ENCODE measurements at places on chromosomes 6 and 20.

- H3K36me3 ChIP-seq = peaks cover 13% of the 10 kb centered on the region
- DNase-seq = no peak
- peaks cover 32% of the 10 kb centered on the region for H3K4me1 ChIP-seq
- H3K4me3 ChIP-seq = peak overlapping the region; percentile 27
- H3K27ac ChIP-seq = peak overlapping the region; percentile 18
Measured at GRCh38 chr6:79635232-79635543, 4.1 kb downstream of the SH3BGRL2 start.

DNA sequence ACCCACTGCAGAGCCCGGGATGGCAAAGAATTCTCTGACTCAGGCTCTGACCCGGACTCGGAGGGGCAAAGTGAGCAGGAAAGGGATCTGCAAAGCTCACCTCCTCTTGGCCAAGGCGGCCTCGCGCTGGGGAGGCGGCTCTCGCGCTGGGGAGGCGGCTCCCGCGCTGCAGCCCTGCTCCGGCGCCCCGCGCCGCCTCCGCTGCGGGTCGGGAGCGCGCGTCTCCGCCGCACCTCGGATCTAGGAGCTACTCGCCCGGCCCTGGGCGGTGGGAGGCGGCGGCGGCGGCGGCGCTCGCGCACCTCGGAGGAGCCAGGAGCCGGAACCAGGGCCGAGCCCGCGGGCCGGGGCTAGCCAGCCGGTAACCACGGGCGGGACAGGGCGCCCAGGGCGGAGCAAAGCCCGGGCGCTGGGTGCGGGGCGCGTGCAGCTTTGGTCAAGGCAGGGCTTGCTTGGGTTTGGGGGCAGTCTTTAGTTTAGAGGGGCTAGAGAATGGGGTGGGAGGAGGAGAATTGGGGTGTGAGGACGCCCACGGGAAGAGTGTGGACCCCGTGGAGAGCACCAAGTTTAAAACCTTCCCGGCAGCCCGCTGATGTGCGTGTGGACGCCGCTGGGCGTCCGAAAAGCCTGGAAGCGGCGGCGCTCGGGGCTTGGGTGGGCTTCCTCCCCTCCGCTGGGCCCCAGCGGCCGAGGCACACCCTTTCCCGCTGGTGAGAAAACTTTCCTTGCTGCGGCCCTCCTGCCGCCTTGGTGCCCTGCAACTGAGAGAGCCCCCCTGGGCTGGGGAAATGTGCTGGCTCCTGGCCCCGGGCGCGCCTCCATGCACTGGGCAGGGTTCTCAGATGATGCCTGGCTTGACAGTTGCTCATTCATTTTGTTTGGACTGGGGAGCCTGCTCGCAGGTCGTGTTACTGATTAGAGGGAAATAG lies at the start of gene MRAP2:
Gene MRAP2, plus strand, starts transcription at position 250 of the 929 bp plus-strand sequence. CDS start 21,547 bp downstream, outside the sequence.
- peak within 1 kb of the TSS; percentile 84 for H3K4me3 ChIP-seq
- no peak within 1 kb of the TSS for H3K27ac ChIP-seq
- H3K27me3 ChIP-seq = peaks cover 41% of the 10 kb centered on the region
- H3K4me1 ChIP-seq = peaks cover 2% of the 10 kb centered on the region
- no peak for DNase-seq
- no peaks in the 10 kb centered on the region for H3K36me3 ChIP-seq

DNA sequence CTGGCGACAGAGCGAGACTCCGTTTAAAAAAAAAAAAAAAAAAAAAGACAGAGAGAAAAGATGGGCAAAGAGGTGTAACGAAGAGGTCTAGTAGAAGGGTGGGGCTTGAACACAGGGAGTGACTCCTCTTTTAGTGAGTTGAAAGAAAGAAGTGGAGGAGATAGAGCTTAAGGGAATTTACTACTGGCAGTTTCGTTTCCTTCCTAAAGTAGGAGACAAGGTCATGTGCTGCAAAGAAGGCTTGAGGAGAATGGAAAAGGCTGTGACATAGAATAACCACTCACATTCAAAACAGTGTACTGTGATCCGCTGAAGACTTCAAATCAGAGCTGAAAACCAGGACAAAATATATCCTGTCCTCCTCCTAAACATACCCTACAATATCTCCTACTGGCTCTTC lies 63.8 kb upstream of the EIF2S2 start:
- H3K36me3 ChIP-seq = no peaks in the 10 kb centered on the region
- H3K27me3 ChIP-seq = no peaks in the 10 kb centered on the region
- H3K27ac ChIP-seq = no peak overlapping the region
- H3K4me3 ChIP-seq = no peak overlapping the region
- no peak for DNase-seq
- H3K4me1 ChIP-seq = peaks cover 21% of the 10 kb centered on the region

DNA sequence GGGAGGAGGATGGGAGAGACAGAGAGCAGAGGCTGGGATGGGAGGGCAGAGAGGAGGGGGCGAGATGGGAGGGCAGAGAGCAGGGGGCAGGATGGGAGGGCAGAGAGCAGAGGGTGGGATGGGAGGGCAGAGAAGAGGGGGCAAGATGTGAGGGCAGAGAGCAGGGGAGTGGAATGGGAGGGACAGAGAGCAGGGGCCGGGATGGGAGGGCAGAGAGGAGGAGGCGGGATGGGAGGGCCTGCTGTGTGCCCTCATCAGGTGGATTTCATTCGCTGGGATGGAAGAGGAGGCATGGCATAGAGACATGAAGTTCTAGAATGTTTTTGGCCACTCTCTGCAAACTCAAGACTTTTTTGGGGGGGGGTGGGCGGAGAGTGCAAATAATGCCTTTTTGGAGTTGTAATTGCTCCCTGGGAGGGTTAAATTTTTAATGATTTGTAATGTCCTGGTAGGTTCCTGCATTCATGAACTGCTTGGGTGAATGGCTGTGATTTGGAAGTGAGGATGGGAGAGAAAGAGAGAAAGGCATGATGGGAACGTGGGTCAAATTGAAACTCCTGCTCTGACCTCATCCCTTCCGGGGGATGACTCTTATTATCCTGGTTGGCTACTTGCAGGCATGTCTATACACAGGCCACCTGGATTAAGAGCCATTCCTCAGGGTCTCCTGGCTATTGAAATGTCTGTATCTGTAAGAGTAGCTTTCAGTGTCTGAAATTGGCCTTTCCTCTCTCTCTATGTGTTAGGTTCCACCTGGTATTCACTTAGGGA lies 162.4 kb upstream of the AGPAT4 start:
- H3K36me3 ChIP-seq = no peaks in the 10 kb centered on the region
- H3K4me1 ChIP-seq = peaks cover 14% of the 10 kb centered on the region
- no peak for DNase-seq
- no peaks in the 10 kb centered on the region for H3K27me3 ChIP-seq
- no peak overlapping the region for H3K4me3 ChIP-seq

GRCh38 chr20:36927704-36928103 lies 23.8 kb downstream of the SAMHD1 start:
- H3K27ac ChIP-seq = no peak overlapping the region
- no peak overlapping the region for H3K4me3 ChIP-seq
- no peak for DNase-seq
- H3K4me1 ChIP-seq = no peaks in the 10 kb centered on the region
- H3K27me3 ChIP-seq = no peaks in the 10 kb centered on the region
- H3K36me3 ChIP-seq = peaks cover 6% of the 10 kb centered on the region

GRCh38 chr20:50244352-50245149 lies 53.9 kb downstream of the CEBPB start:
- H3K4me1 ChIP-seq = peaks cover 30% of the 10 kb centered on the region
- no peaks in the 10 kb centered on the region for H3K36me3 ChIP-seq
- no peak overlapping the region for H3K4me3 ChIP-seq
- DNase-seq = no peak
- H3K27ac ChIP-seq = peak overlapping the region; percentile 65

DNA sequence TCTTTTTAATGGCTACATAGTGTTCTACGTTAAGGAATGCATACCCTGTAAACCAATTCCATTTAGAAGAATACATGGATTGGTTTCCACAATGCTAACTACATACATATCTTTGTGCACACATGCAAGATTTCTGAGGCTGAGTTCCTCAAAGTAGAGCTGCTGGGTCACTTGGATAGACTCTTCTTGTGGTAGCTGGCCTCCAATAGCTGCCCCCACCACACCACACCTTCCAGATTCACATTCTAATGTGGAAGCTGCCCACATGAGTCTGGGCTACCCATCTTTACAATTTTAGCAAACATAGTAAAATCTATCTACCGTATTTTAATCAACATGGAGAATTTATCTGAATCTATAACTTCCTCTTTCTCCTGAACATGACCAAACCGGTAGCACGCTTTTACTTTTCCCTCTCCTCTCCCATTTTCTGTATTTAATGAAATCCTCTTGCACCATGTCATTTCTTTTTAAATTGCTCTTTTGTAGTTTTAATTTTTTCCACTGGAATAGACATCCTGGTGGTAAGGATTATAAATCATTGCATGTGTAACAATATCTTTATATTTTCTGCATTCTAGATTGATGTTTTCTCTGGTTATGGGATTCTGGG lies 74.7 kb upstream of the CITED2 start:
- H3K27ac ChIP-seq = no peak overlapping the region
- H3K4me1 ChIP-seq = peaks cover 15% of the 10 kb centered on the region
- no peaks in the 10 kb centered on the region for H3K36me3 ChIP-seq
- H3K4me3 ChIP-seq = no peak overlapping the region
- no peak for DNase-seq

- no peak for DNase-seq
- H3K4me1 ChIP-seq = peaks cover 11% of the 10 kb centered on the region
- H3K4me3 ChIP-seq = no peak overlapping the region
- no peaks in the 10 kb centered on the region for H3K36me3 ChIP-seq
Measured at GRCh38 chr6:23301556-23301955, 732.2 kb downstream of the HDGFL1 start.

DNA sequence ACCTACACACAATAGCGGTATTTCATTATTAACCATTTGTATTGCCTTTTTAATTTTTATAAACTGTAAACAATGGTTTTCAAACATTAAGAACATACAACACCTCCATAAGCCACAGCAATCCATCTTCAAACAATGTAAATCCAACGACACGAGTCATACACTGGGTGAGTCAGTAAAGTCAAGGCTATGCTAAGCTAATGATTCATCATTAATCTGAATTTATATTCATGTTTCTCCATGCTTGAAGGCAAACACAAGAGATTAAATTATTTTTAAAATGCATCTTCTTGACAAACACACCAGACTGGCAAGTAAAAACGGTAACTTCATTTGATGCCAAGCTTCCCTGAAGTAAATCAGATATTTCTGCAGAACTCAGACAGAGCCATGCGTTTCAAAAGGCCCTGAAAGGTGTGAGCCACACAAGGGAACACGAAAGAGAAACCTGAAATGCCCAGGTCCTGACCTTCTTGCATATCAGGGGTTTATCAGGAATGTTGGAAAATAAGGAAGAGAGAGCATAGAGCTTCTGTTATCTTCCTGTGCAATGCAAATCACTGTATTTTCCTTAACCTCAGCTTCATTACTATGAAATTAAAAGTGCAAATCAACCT lies 162.5 kb downstream of the ALDH8A1 start:
- H3K4me3 ChIP-seq = no peak overlapping the region
- no peak for DNase-seq
- peaks cover 3% of the 10 kb centered on the region for H3K27me3 ChIP-seq
- peaks cover 4% of the 10 kb centered on the region for H3K36me3 ChIP-seq

GRCh38 chr20:34997131-34997561 lies 41.5 kb downstream of the MYH7B start:
- H3K4me3 ChIP-seq = no peak overlapping the region
- no peak for DNase-seq
- H3K4me1 ChIP-seq = no peaks in the 10 kb centered on the region
- no peaks in the 10 kb centered on the region for H3K27me3 ChIP-seq
- H3K36me3 ChIP-seq = peaks cover 29% of the 10 kb centered on the region

DNA sequence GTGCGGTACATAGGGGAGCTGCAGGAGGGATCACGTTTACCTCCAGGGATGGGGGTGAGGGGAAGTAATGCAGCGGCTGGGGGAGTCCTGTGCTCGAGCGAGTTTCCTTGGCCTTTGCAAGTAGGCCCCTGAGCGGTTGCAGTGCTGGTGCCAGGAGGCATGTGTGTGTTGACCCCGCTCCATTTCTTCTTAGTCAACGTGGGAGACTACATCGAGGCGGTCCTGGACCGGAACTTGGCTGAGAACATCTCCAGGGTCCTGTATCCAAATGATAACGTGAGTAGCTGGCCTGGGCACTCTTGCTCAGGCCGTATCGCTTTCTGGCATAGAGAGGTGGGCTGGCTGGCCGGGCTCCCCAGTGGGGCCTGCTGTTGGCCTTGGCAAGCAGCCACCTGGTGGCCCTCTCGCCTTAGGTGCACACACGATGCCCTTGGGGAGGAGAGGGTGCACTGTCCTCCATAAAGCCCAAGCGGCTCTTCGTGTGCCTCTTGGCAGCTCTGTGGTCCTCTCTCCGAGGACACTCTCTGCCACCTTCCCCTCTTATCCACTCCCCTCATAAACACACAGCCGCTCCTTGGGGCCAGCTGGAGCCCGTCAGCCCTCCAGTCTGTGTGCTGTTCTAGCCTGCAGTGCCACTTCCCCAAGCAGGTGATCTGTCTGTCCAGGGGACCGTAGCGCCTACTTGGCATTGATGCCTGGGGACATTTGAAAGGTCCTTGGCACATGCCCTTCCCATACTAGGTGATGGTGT lies 29.3 kb downstream of the PYGB start:
- peaks cover 4% of the 10 kb centered on the region for H3K36me3 ChIP-seq
- no peaks in the 10 kb centered on the region for H3K27me3 ChIP-seq
- H3K4me1 ChIP-seq = no peaks in the 10 kb centered on the region
- H3K27ac ChIP-seq = no peak overlapping the region
- no peak for DNase-seq

GRCh38 chr6:169216830-169217229 lies 36.8 kb downstream of the THBS2 start:
- H3K4me3 ChIP-seq = no peak overlapping the region
- no peaks in the 10 kb centered on the region for H3K27me3 ChIP-seq
- no peaks in the 10 kb centered on the region for H3K36me3 ChIP-seq

DNA sequence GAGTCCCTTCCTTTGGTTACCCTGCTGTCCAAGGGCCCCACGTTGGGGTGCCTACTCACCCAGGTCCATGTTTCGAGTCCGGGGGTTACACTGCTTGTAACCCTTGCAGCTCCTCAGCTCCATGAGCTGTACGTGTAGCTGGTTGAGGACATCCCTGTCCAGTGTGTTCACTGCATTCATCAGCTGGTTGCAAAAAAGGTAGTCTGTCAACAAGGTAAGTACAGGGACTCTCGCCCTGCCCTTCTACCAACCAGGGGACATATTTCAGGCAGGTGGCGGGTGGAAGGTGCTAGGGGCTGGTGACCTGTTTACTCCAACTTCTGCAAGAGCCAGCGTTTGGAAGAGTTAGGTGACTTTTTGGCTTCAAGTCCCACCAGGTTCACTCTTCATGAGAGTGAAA lies 123.6 kb downstream of the SULF2 start:
- peaks cover 26% of the 10 kb centered on the region for H3K4me1 ChIP-seq
- H3K27me3 ChIP-seq = no peaks in the 10 kb centered on the region
- H3K27ac ChIP-seq = no peak overlapping the region
- no peak for DNase-seq

DNA sequence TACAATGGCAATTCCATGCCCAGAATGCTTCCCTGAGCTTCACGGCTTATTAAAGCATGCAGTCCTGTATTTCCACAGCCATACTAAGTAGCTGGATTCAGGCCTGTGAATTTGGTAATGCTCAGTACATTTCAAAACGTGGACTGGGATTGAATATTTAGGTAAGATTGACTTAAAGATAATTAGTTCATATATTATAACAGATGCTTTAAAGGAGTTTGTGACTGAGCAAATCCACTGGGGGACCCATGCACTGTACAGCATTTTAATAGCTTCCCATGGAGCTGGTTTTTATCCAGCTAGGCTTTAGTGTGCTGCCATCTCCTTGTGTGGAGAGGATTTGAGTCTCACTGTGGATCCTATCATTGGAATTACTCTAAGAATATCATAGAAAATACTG lies 420.9 kb upstream of the FLRT3 start:
- peaks cover 4% of the 10 kb centered on the region for H3K36me3 ChIP-seq
- DNase-seq = no peak
- H3K4me3 ChIP-seq = no peak overlapping the region
- no peak overlapping the region for H3K27ac ChIP-seq
